ENCODE measurements at places on chromosomes 2 and 18.

DNA sequence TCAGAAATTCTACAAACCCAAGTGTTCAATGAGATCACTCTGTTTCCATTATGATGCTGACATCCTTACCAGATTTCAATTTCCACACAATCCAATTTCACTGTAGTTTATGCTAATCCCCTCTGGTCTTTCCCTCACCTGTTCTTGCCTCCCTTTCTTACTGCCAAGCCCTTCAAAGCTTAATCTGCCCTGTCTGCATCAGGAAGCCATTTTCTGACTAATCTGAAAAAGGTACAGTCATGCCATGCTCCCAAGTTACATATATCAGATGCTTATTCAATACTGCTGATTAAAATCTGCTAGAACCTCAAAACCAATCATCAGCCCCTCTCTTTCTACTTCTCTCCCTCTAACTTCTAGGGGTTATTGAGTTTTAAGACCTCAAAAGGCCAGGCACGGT lies 8.9 kb downstream of the KRTCAP3 start:
- no peak for DNase-seq

DNA sequence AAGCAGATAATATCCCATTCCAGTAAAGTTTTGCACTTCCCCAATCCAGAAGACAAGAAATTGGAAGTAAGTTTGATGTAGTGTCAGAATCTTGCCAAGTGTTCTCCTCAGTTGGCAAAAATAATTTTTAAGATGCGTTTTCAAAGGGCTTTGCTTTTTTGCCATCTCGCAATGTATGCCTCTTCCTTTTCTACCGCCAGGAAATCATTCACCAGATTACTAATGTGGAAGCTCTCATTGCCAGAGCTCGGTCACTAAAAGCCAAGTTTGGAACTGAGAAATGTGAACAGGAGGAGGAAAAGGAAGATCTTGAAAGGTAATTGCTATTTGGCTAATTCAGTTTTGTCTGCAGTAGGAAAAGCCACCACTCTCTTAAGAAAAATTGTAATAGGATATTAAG lies 110.7 kb downstream of the RAB3GAP1 start:
- no peak for DNase-seq

DNA sequence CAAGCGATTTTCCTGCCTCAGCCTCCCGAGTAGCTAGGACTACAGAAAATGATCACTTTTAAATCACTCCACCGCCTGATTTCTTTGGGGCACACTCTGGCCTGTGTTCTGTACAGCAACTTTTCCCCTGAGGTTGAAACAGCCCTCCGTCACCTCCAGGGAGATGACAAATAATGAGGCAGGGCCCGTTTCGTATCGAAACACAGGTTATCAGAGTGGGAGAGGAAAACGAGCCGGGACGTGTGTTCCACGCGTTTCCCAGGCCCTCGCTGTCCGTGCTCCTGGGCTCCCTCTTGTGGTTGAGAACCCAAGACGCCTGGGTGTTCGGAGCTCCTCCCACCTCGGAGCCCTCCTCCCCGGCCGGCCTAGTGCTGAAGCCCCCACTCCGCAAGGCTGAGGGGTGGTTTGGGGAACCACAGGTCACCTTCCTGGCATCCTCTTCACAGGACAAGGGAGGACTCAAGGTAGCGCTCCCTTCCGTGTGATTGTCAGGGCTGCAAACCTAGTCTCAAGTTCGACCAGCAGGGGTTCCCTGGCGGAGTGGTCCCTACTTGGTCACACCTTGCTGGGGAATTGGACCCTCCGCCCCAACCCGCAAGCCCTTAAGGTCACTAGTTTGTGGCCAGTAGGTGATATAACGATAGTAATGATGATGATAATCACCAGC lies 12.8 kb downstream of the ATP6V1B1 start:
- DNase-seq: peak; percentile 84

GRCh38 chr18:23814991-23815614 lies 125.8 kb downstream of the LAMA3 start:
- no peak for DNase-seq

GRCh38 chr2:236289766-236290462 lies 25.7 kb upstream of the ASB18 start:
- peak; percentile 62 for DNase-seq

DNA sequence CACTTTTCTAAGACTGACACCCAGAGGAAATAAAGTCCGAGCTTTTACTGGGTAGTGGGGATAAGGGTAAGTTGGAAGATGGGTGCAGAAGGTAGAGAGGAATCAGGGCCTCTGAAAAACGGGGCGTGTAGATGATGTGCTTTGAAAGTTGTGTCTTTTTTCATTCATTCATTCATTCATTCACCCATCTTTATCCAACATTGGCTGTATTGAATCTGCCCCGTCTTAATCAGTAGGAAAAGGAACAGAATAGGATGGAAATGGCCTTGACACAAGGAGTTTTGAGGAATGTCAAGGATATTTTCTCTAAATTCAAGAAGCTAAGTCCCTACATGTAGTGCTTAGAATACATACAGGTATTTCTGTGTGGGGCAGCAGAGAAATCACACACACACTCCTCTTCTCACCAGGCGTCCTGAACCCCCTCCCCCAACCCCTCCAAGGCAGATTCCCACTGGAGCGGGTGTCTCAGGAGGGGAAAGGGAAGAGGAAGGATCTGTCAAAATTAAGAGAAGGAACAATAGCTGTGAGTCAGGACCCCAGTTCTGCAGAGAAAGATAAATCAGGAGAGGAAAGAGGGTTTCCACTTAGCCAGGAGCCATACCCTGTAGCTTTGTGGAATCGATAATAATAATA lies 13.9 kb downstream of the DYSF start:
- DNase-seq: no peak

DNA sequence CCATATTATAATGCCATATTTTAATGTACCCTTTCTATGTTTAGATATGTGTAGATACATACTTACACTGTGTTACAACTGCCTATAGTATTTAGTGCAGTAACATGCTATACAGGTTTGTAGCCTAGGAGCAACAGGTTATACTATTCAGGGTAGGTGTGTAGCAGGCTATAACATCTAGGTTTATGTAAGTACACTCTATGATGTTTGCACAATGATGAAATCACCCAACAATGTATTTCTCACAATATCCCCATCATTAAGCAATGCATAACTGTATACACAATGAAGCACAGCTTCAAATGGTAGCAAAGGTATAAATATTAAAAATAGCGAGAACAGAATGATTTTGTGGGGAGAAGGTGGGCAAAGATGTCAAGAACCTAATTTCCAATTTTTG lies 117.8 kb downstream of the DYM start:
- DNase-seq: no peak

DNA sequence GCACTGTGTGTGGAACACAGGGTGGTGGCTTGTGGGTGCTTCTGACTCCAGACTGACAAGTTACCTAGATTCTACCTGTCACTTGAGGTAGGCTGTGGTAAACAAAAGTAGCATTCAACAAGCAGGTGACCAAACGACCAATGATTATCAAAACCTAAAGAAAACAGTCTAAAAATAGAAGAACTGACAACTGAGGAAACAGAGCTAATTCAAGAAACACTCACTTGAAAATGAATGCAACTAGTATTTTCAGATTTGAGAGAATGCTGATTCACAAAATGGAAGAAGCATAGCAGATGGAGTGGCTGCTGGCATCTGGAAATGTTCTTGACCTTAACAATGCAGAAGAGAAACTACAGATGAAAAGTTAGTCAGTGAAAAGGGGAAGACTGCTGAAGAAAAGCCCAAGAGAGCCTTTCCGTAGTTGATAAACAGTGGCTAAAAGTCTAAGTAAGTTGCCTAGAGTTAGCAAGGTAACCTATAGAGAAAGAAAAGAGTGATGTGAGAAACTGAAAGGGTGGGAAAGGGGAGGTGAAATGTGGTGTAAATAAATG lies 170.4 kb downstream of the NCK2 start:
- DNase-seq: no peak

DNA sequence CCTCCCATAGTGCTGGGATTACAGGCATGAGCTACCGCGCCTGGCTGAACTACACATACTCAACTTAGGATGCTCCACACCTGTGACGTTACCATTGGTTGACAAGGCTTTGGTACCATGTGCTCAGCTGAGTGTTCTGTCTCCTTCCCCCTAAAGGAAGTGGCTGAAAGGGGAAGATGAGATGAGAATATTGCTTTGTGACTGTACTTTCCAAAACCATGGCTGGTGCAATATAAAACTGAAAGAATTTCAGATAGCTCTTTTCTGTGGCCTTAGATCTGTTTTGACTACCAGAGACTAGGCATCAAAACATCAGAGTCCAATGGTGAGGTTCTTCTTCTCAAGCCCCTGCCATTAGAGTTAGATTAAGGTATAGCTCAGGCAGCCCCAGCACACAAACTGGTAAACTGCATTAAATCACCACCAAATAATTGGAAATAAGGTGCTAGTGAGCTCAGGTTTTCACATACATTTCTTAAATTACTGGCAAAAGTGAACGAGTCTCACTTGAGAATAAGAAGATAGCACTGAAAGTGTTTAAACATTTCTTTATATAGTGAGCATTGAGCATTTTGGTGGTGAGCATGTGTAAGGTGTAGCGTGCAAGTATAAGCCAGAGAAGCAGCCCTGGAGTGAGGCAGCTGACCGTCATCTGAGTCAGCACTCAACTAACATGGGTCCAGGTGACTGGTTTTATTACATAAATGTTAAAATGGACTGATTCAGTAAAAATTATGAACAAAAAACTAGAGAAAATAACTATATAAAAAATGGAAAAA lies 113.5 kb upstream of the FZD5 start:
- DNase-seq: no peak

DNA sequence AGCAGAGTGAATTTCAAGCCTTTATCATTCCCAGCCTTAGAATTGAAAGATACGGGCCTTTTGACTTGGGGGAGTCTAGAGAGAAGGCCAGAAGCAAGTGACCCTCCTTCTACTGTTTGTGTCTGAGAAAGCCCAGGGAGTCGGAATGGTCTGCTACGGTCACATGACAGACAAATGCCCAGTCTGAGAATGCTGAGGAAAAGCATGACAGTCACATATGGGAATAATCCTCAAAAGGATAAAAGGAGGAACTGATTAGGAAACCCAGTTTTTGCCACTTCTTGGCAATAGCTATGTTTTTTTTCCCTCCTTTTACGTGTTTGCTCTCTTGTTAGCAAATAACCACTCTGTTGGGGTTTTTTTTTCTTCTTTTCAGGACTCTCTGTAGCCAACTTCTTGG lies 38.1 kb upstream of the HNRNPA3 start:
- DNase-seq: no peak

GRCh38 chr2:118696786-118697465 lies 150.5 kb downstream of the EN1 start:
- DNase-seq: no peak

DNA sequence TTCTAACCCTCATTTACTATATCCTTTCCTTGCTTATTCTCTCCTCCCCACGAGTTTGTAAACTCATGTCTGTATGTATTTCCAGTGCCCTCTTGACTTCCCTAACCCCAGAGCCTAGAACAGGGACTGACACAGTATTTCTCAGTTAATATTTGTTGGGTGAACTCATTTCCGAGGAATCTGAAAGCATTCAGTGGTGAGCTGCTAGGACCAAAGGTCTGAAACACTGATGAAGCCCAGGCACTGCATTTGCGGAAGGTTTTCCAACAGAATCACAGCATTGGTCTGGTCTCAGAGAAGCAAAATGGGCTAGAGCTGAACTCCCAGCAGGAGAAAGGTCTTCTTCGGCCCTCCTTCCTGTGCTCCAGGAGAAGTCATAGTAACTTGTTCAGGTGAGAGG lies 56.8 kb downstream of the SOX11 start:
- DNase-seq: no peak

- no peak for DNase-seq
Measured at GRCh38 chr2:75424936-75425619, 135.7 kb downstream of the EVA1A start.

DNA sequence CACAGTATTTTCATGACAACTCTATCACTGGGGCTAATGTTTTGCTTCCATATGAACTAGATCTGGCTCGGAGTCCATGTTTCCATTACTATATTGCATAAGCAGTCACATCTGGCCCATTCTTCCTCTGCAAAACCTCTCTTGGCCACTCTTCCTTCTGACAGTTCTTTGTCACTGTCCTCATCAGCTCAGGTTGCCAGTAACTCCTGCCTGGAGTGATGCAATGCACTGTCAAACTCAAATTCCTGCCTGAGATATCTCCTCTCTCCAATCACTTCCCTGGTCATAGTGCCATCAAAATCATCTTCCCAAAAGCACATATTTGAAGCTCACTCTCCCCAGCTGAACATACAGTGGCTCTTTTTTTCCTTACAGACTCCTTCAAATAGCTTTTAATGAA lies 66.1 kb downstream of the COLEC12 start:
- DNase-seq: no peak
